ENCODE measurements at places on chromosomes 2 and 18.
A peak's percentile ranks its signal among the peaks of the same experiment; 100 is the strongest.

- H3K4me1 ChIP-seq = no peaks in the 10 kb centered on the region
- H3K27ac ChIP-seq = no peak overlapping the region
- peaks cover 8% of the 10 kb centered on the region for H3K27me3 ChIP-seq
- no peak for DNase-seq
- H3K4me3 ChIP-seq = no peak overlapping the region
These were observed 94.9 kb downstream of the HS1BP3 start for GRCh38 chr2:20555954-20556353.

GRCh38 chr2:9082158-9082557 lies 78.7 kb upstream of the MBOAT2 start:
- no peak for DNase-seq
- no peak overlapping the region for H3K27ac ChIP-seq
- no peaks in the 10 kb centered on the region for H3K36me3 ChIP-seq
- H3K4me1 ChIP-seq = no peaks in the 10 kb centered on the region
- no peaks in the 10 kb centered on the region for H3K27me3 ChIP-seq
- H3K4me3 ChIP-seq = no peak overlapping the region

DNA sequence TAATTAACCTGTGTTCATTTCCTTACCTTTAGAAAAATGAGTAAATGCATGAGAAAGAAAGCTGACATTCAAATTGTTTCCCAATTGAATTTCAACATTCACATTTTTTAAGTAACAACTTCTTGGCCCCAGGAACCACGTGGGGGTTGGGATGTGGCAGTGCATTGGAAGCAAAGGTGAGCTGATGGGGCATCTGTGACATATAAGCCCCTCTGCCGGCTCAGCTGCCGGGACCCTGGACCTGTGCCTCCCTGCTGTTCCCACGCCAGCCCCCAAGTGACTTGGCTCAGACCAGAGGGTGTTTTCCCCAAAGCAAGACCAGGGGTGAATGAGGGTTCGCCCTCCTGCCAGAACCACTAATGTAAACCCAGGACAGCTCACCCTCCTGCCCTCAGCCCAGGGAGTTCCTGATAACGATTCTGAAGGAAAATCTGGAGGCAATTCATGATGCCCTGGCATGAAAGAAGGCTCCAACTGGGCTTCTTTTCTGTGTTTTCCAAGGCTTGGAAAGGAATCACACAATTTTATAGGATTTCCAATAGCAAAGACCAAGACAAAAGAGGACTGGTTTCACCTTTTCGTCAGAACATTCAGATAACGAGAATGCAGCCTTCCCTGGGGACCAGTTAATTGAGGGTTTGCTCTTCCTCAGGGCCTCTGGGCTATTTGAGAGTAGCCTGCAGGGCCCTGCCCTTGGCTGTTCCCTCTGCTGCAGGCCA lies 193.2 kb upstream of the TWIST2 start:
- H3K27me3 ChIP-seq = peaks cover 5% of the 10 kb centered on the region
- no peak for DNase-seq
- H3K36me3 ChIP-seq = no peaks in the 10 kb centered on the region
- no peak overlapping the region for H3K27ac ChIP-seq
- no peak overlapping the region for H3K4me3 ChIP-seq

DNA sequence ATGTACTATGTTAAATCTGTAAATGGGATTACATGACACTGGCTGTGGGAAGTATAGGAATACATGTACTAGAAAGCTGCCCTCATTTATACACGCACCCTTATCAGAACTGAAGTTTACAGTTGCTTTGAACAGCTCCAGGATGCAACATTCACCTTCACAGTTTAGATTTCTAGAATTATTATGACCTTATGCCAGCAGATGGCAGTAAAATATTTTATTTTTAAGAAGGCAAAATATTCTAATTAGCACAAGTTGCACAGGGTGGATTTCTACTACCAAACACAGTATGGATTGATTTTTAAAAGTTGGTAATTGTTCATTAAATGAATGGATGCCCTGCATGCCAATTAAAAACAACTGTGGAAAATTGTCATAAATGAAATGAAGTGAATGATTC lies 670.4 kb downstream of the KCNJ3 start:
- H3K4me1 ChIP-seq = no peaks in the 10 kb centered on the region
- no peak for DNase-seq
- no peak overlapping the region for H3K27ac ChIP-seq
- no peaks in the 10 kb centered on the region for H3K36me3 ChIP-seq
- H3K27me3 ChIP-seq = no peaks in the 10 kb centered on the region
- no peak overlapping the region for H3K4me3 ChIP-seq

GRCh38 chr2:227932403-227932802 lies 61.0 kb downstream of the DAW1 start:
- H3K4me3 ChIP-seq = no peak overlapping the region
- no peaks in the 10 kb centered on the region for H3K27me3 ChIP-seq
- no peak for DNase-seq
- no peak overlapping the region for H3K27ac ChIP-seq

GRCh38 chr2:23330214-23330613 lies 54.8 kb upstream of the KLHL29 start:
- no peak overlapping the region for H3K4me3 ChIP-seq
- peak; percentile 42 for DNase-seq
- no peak overlapping the region for H3K27ac ChIP-seq
- H3K4me1 ChIP-seq = no peaks in the 10 kb centered on the region
- H3K36me3 ChIP-seq = no peaks in the 10 kb centered on the region

DNA sequence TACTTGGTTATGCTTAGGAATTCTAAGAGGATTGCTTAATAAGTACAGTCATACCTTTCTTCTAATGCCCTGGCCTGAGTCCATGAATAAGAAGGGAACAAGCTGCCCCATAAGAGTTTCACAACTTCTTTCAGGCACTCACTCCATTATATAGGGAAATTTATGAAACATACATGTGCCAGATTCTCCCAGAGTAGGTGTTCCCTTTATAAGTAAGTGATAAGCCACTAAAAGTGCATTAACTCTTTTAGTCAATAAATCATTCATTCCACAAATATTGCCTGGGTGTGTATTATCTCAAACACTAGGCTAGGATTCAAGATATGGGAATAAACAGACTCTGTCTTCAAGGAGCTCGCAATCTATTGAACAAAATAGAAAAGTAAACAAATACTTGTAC lies 84.5 kb upstream of the RBBP8 start:
- H3K27me3 ChIP-seq = no peaks in the 10 kb centered on the region
- no peak overlapping the region for H3K27ac ChIP-seq
- H3K4me1 ChIP-seq = no peaks in the 10 kb centered on the region
- H3K36me3 ChIP-seq = no peaks in the 10 kb centered on the region
- no peak for DNase-seq
